ENCODE measurements at places on chromosomes 5 and 9.

DNA sequence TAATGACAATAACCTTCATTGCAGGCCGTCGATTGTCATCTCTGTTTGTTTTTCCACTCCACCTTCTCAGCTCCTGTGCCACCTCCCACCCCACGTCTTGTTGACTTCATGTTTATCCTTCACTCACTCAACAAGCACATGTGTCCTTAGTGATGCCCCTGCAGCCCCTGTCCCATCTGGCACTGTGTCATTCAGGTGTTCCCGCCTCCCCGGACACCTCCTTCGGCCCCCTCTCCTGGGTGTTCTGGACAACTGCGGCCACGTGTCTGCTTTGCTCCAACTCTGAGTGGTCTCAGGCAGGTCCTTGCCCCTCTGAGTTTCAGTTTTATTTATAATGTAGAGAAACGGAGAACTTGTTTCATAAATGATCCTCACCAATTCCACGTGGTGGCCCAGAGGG lies 91.0 kb upstream of the COL5A1 start:
- no peak for DNase-seq

DNA sequence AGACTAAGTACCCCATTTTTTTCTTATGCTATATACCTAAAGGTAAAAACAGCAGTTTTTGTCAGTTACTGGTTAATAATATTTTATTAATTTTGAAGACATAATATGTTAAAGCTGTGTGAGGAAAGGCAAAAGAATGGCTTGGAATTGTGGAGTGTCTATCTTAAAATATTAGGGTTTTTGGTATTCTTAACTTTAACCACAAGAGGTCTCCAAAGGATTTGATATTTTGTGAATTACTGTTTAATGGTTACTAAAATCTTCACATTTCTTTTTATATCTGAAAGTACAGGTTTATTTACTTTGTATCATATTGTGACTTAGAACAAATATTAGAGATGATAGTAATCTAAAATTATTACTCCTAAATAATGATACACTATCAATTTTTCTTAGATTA lies 32.0 kb upstream of the DHFR start:
- peak; percentile 10 for DNase-seq

DNA sequence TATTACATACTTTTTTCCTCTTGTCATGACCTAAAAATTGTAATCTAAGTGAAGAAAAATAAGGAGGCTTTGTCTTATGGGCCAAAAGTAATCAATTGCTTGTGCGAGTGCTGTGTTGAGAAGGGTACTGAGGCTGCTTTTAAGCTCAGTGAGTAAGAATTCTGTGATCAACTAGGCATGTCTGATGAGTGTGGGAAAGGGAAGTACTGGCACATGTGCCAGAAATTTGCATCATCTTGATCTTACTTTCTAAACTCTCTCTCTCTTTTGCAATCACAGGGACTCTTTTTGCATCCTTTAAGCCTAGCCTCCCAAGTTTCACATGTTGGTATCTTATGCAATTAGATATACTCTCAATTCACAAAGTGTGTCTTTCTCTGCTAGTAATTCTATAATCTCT lies 329.9 kb downstream of the KIF4B start:
- no peak for DNase-seq

DNA sequence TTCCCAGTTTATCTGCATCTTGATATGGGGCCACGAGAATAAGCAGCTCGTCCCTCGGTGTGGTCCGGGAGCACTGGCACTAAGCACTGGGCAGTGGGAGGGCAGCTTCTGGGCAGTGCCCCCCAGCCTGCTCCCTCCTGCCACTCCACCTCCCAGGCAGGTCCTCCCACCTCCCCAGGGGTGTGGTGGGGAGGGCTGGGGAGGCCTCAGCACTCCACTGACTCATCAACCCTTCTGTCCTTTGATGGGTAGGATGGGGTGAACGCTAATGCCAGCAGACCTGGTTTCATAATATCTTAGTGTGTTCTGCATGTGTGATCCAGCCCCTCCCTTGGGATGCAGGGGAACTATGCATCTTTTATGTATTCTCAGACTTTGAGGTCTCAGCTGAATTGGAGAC lies 62.2 kb upstream of the GNE start:
- no peak for DNase-seq

GRCh38 chr5:151141535-151141934 lies 16.0 kb downstream of the ANXA6 start:
- no peak for DNase-seq

GRCh38 chr5:91139572-91140200 lies 243.4 kb downstream of the ARRDC3 start:
- DNase-seq, result no peak

GRCh38 chr5:81749561-81750307 lies 1.2 kb downstream of the SSBP2 start:
- no peak for DNase-seq

DNA sequence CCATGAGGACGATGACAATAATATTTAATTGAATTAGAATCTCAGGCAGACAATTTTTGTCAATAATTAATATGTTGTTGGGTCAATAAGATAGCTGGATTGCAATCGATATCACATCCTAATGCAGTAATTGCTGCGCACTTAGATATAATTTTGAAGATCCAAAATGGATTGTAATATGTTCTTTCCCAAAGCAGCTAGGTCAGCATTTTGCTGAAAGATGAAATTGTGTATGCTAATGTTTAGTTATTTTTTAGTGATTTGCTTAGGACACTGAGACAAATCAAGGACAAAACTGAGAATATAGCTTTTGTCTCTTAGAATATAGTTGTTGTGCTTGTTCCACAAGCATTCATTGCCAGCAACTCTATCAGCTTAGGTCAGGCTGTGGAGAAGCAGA lies 389.9 kb downstream of the MTRR start:
- no peak for DNase-seq
